ENCODE measurements at places on chromosomes 12 and 14. TPM values are rescaled to one million over a fixed set of nuclear protein-coding genes. Genes with fewer than 3 reads are reported as not detected.

DNA sequence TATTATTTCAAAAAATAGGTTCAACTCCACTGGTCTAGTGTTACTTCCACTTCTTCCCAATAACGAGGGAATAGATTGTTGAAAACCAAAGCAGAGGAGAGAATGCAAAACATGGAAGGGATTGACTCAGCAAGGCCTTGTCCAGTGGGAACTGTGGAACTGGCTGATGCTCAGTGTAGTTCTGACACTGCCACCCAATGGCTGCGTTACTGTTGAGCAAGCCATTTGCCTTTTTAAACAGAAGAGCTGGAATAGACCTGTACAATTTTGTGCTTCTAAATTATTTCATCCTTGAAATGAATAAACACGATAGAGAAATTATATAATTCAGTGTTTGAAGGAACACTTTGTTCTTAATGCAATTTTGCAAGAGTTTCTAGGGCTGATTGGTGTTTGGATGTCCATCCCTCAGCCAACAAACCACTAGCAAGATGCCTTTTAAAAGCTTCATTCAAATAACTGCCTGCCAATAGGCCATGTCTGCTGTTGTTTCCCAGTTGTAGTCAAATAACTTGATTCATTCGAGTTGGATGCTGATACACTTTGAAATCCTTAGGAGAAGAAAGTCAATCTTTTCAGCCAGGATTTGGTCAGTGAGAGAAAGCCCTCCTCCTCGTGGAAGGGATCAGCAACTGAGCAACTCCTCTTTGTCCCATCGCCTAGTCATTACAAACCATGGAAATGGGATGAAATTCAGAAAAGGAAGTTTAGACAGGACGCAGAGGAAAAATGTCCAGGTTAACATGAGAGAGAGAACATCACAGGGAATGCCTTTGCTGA, 7.3 kb upstream of the MGP start:
- DNase-seq = peak; percentile 81

GRCh38 chr14:71474301-71475265, 457.6 kb upstream of the RGS6 start:
- DNase-seq = no peak

- DNase-seq = no peak
These were observed 94.4 kb downstream of the CRACR2A start for GRCh38 chr12:3658327-3659163.

- DNase-seq = peak; percentile 83
These were observed 545 bp downstream of the YARS2 start for GRCh38 chr12:32755051-32755653.

- DNase-seq = no peak
These were observed 21.7 kb upstream of the P2RX4 start for GRCh38 chr12:121188227-121188626.

DNA sequence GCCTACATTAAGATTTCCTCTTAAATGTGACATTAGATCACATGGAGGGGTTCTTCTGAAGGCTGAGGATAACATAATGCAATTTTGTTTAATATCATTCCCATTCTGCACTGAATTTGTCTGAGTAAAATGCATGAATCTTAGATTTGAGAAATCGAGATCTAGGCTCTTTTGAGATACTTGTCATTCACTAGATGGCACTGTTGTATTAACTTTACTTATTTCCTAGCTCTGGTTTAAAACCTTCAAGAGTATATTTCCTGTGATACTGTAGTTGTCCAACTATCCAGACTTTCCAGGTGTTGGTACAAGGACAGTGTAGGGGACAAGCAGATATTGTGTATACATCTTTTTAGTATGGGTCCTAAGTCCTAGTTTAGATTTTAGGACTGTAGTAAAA, 91.7 kb upstream of the SEL1L start:
- DNase-seq = no peak

- DNase-seq = no peak
These were observed 57.6 kb upstream of the ATP2B1 start for GRCh38 chr12:89765959-89766824.

DNA sequence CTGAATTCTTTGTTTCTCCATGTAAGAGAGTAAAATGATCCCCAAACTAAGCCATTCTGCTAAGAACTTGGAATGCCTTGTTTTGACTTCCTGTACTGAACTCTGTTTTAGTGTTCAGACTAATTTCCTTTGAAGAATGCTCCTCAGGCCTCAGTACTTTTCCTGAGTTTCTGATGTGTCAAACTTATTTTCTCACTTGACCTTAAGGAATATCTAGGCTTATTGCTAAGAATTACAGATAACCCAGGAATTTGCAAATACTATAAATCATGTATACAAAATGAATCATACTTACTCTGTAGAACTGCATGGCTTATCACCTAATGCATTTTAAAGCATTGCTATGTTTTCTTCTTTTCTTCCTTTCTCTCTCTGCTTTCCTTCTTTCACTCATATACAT, 93.1 kb upstream of the PKP2 start:
- DNase-seq = no peak

DNA sequence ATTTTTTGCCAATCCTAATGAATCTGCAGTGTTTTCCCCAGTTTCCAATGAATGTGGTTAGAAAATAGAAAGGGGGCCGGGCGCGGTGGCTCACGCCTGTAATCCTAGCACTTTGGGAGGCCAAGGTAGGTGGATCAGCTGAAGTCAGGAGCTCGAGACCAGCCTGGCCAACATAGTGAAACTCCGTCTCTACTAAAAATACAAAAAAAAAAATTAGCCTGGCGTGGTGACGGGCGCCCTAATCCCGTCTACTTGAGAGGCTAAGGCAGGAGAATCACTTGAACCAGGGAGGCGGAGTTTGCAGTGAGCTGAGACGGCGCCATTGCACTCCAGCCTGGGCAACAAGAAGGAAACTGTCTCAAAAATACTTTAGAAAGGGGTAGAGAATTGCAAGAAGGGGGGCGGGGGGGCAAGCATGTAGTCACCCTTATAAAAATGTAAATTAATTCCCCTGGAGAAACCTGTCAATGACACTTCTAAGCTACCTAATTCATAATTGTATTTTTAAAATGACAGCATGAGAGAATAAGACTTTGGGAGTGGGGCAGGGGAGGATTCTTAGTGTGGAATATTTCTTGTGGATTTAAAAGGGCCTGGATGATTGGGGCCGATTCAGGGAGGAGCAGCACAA, 1.7 kb downstream of the KLHDC2 start:
- DNase-seq = no peak

DNA sequence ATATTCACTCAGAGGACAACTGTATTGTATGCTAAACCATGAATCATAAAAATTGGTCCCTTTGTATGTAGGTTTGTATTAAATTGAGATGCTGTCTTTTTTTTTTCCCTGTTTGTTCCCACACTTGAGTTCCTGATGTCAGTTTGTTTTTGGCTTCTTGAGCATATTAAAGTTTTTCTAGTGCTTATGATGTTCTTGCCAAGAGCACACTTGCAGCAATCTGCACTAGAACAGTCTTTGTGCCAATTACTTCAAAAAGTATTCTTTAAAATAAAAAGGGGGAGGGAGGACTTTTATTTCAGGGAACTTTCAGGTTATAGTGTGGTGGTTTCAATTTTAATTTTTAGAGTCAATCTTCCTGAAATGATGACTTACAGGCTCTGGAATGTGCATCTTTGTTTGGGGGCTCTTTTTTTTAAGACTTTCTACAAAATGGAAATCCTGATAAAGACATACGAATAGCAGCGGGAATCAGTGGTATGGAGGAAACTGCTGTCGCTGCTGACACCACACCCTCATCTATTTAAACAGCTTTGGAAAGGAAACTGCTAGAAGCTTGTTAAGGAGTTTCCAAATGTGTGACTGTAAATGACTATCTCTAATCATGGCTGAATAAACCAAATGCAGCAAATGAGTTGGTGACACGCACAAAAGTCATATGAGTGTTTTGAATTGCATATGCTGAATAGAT, 188.6 kb downstream of the EGLN3 start:
- no peak for DNase-seq

- no peak for DNase-seq
These were observed 110.7 kb downstream of the NAV3 start for GRCh38 chr12:77941401-77941800.

TBK1 gene
- total RNA-seq = 47.6 TPM

GLIPR1L2 gene
- 6.3 TPM for total RNA-seq

ADAMTS20 gene
- 1.5 TPM for total RNA-seq

FGF23 gene
- not detected for total RNA-seq

TRPV4 gene
- total RNA-seq = 3.0 TPM
